ENCODE measurements at places on chromosomes 13 and 19.

DNA sequence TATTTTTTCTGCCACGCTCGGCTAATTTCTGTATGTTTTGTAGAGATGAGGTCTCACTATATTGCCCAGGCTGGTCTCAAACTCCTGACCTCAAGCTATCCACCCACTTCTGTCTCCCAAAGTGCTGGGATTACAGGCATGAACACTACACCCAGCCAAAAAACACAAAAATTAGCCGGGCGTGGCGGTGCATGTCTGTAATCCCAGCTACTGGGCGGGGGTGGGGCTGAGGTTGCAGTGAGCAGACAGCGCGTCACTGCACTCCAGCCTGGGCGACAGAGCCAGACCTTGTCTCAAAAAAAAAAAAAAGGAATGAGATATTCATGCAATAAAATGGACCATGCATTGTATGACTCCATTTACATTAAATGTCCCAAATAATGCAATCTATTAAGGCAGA is 32.2 kb downstream of the VASP start:
- DNase-seq: no peak

DNA sequence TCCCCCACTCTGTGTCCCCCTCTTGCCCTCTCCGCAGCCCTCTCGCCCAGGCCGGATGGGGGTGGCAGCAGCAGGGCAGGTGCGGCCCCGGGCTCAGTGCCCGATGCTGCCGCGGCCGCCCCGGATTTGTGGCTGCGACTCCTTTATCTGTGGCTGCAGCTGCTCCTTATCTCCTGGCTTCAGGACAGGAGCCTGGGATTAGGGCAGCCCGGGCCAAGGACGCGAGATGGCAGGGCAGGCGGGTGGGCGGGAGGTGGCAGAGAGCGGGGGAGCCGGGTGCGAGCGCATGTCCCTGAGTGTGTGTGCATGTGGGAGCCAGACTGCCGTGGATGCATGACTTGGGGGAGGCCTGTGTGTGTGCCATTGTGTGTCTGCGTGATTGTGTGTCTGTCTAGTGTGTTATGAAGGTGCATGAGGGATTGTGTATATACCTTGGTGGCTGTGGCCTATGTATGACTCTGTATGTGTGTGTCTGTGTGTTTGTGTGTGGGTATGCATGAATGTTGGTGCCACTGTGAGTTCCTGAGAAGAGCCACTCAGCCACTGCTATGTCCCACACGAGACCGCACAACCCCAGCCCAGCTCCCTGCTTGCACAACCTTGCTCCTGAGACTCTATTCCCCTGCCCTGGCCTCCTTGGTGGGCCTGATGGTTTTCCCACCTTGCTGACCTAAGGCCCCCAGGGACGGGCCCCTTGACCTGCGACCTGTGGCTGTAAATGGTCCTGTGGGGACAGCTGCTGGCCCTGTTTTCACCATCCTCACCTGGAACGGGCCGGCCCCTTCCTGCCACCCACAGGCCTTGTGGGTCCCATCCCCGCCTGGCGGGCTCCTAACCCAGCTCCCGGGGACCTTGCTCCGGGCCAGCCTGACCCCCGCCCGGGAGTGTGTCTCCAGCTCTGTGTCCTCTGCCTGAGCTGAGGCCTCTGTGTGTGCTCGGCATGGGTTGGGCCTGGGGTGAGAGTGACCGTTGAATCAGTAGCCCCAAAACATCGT is 5.3 kb upstream of the NRTN start:
- DNase-seq: no peak

- DNase-seq: no peak
Observed at GRCh38 chr19:4415352-4415751, 12.9 kb downstream of the CHAF1A start.

GRCh38 chr19:18772620-18773587 is 18.2 kb downstream of the COMP start:
- no peak for DNase-seq

All from NCI-H1436 (cell line).